Mucosa of gallbladder (tissue), 1 donor: ENCODE measurements at places on chromosomes 5 and 9.

DNA sequence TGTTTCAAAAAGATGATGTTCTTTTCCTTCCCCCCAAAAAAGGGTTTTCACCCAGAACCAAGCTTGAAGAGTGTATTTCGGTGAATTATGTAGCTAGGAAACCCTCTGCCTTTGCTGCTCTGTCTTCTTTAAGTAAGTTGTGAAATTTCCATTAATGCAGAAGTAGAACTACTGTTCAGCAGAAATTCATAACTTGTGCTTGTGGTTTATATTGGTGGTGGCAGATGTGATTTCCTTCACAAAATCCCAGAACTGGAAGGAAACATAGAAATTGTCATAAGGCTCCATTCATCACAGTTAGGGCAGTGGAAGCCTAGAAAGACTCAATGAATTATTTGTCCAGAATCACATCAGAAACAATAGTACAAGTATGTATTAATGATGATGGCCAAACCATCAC, 42.1 kb upstream of the DAB2 start:
- DNase-seq, result no peak

DNA sequence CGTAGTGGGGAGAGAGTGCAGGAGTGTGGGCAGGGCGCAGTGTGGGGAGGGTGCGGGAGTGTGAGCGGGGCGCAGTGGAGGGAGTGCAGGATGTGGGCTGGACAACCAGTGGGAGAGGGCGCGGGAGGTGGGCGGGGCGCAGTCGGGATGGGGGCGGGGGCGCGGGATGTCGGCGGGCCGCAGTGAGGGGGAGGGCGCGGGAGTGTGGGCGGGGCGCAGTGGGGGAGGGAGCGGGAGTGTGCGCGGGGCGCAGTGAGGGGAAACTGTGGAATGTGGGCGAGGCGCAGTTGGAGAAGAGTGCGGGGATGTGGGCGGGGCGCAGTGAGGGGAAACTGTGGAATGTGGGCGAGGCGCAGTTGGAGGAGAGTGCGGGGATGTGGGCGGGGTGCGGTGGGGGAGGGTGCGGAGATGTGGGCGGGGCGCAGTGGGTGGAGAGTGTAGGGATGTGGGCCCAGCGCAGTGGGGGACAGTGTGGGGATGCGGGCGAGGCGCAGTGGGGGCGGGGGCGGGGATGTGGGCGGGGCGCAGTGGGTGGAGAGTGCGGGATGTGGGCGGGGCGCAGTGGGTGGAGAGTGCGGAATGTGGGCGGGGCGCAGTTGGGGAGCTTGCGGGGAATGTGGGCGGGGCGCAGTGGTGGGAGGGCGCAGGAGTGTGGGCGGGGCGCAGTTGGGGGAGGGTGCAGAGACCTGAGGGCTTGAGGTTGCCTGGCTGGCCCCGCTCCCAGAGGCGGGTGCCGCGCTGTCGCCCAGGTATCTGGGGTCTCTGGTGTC, at the start of gene NXNL2:
Gene NXNL2 (plus strand): TSS at position 723 of the 770 bp plus-strand sequence. CDS start 257 bp downstream, outside the sequence.
- peak; percentile 87 for DNase-seq

DNA sequence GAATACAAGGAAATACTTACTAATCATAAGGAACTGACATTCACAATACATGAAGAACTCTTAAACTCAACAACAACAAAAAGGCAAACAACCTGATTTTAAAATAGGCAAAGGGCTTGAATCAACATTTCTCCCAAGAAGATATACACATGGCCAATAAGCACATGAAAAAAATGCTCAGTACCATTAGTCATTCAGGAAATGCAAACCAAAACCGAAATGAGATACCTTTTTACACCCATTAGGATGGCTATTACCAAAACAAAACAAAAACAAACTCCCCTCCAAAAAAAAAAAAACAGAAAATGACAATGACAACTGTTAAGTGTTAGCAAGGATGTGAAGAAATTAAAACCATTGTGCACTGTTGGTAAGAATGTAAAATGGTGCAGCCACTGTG, 104.1 kb upstream of the ZNF462 start:
- no peak for DNase-seq

DNA sequence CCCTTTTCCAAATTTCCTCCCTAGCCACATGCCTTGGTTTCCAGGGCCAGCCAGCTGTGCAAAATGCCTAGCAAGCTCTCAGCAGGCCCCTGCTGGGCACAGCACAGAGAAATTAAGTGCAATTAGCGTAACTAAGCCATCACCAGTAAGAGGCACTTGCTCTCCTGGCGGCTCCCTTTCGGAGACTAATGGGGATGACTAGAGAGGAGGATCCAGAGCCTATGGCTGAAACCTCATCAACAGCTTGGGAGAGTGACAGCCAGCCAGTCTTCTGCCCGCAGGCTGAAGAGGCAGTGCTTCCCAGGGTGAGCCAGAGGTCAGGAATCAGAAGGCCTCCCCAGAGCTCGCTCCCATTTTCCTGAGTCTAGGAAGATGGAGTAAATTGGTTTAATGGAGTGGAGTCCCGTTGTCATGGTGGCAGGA, 108.4 kb downstream of the KCNIP1 start:
- no peak for DNase-seq

DNA sequence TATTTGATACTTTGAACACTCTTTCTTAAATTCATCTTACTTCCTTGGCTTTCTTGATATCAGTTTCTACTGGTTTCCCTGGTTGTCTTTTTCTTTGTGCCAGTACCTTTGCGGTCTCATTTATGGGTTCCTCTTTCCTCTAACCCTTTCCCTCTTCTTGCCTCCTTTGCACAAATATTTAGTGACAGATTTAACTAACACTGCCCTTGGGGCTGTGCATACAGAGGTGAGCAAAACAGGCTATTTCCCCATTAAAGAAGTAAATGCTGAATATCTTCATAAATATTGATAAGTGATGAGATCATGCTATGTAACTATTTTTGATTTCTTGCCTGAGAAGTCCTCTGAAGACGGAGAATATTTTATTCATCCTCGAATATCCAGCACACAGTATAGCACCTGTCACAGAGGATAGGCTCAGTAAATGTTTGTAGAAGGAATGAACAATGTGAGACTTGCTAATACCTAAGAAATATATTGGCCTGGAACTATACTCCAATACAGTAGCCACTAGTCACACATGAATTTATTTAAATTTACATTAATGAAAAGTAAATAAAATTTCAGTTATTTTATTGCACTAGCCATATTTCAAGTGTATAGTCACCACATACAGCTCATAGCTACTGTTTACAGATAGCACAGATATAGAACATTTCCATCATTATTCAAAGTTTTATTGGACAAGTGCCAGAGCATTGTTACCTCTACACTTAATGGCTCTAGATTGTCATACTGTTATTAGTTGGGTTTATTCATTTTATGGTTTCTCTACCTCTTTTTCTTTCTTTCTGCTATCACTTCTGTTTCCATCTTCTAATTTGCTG, 90.4 kb downstream of the RIC1 start:
- DNase-seq, result no peak

DNA sequence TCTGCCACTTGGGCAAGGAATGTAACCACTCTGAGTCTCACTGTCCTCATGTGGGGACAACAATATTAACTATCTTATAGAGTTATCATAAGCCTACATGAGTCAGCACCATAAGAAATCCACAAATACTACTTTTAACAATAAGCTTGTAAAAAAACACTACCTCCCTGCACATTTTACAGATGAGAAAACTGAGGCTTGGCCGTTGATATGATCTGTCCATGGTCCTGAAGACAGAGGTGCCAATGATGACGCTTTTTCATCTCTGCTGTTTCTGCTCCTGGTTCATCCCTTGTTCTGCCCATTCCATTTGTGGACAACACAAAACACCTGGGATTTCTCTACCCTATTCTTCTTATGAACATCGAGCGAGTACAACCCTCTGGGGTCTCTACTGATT, 23.4 kb upstream of the STRBP start:
- no peak for DNase-seq

DNA sequence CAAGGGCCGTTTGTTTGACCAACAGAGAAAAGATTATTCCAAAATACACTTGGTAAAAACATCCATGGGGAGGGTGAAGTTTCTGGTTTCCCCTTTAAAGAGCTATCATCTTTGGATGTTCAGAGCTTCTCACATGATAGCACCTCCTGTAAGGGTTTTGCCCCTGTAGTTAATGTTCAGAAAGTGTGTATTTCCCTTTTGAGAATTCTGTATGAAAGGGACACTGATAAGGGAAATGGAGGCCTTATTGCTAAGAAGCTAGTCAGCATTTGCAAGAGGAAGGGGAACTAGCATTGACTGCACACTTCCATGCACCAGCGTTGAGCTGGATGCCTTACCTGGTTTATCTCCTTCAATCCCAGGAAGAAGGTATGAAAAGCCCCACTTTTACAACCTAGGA, 31.5 kb upstream of the C5orf58 start:
- DNase-seq, result no peak

- DNase-seq, result no peak
These were observed 102.6 kb downstream of the ARHGAP26 start for GRCh38 chr5:142872795-142873194.

DNA sequence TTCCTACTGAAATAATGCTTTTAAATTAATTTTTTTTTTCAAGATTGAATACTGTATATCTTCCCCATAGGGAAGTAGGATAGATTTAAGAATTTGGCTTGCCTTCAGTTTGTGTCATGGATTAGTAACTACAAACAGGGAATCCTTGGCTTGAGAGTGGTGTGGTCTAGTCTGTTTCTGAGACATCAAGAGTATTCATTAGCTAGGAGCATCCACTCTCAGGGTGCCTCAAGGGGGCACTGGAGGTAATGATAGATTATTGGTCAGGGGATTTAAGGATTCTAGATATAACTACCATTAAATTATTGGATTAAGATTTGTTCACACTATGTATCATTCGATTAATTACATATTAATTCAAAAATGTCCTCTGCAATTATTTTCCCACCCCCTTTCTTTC, 91.8 kb upstream of the TXNDC8 start:
- DNase-seq, result no peak

DNA sequence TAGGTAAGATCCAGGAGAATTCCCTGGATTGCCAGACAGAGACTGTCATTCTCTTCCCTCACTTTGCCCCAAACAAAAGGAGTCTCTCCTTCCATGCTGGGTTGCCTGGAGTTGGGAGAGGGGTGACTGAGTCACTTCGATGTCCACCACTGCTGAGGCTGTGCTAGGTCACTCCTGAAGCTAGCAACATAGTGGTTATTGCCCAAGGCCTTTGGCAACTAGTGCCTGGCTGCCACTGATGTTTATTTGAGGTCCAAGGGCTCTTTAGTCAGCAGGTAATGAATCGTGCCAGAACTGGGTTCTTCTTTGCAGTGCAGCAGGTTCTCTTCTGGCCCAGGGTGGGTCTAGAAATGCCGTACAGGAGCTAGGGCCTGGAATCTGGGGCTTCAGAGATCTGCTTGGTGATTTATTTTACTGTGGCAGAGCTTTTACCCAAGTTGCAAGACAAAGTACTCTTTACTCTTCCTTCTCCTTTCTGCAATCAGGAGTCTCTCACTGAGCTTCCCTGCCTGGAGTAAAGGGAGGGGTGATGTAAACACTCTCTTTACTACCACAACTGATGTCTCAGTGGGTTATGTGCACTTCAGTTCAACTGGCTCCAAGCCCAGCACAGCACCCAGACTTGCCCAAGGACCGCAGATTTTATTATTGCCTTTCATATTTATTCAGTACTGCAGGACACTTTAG, 155.7 kb upstream of the SH3GL2 start:
- no peak for DNase-seq

- no peak for DNase-seq
These were observed 14.2 kb downstream of the PRRT1B start for GRCh38 chr9:131559421-131560000.

DNA sequence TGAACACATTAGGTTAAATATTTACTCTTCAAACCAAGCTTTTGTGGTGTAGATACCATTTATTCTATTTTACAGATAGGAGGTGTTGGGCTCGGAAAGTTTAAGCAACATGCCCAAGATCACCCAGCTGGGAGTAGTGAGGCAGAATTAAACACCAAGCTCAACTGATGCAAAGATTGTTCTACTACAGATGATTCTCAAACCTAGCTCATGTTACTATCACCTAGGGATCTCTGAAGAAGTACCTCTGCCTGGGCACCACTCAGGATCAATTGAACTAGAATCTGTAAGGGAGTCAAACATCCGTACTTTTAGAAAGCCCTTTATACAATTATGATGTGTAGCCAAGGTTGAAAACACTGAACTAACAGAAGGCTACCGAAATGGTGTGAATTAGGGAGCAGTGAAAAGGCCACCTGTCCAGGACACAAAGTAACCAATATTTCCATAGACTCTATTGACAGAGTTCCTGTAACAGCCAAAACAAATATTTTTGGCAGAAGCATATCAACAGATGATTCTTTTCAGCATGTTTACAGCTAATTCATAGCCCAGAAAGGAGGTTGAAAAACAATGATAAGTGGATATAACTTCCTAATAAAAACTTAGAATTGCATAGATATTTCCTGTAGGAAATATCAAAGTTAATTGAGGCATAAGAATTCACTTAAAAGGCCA, 158.5 kb upstream of the PTGER4 start:
- no peak for DNase-seq

- DNase-seq, result no peak
These were observed 40.0 kb upstream of the CDH6 start for GRCh38 chr5:31153521-31153920.

GRCh38 chr5:86500947-86501346, 116.8 kb upstream of the COX7C start:
- DNase-seq, result no peak

- DNase-seq, result no peak
These were observed 2.7 kb upstream of the CNOT6 start for GRCh38 chr5:180491496-180491895.

DNA sequence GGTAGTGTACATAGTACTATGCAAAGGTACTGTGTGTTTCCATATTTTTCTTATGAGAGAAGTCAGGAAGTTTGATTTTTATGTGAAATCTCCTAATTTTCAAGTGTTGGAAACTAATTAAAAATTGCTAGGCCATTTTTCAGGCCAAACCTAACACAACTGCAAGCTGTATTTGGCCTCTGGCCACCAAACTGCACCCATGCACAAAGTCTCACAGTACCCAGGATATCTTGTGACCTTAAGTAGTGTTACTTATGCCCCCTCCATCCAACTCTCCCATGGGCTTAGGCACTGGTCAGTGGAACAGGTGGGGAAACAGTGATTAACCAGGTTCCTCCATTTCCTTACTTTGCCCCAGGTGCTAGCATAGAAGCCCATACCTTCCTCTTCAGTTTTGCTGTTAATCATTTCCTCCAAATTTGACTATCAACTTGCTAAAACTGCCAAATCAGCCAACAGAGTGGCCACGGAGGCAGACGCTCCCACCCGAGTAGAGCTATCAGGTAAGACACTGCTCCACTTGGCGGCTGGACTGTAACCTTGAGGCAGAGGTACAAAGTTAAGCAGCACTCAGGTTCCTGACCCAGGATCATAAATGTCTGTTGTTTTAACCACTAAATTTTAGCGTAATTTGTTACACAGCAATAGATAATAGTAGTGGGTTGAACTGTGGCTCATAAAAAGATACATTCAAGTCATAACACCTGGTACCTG, 19.5 kb upstream of the KIF27 start:
- DNase-seq, result no peak

GRCh38 chr9:105967797-105968196, 273.5 kb downstream of the TMEM38B start:
- DNase-seq, result no peak

DNA sequence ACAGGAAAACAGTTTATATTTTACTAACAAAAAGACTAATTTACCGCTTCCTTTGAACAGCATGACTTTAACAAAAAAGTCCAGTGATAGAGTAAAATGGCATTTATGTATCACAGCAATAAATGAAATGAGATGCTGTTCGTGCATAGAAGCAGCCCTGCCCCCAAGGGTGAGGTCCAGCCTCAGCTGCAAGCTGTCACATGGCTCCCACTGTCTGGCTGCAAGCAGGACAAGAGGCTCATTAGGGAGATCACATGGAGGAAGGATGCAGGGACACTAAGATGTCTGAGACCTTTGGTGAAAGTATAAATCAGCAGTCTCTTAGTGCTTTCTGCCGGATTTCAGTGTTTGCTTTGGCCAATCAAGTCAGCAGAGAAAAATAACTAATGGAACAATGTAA, 23.0 kb downstream of the GDNF start:
- DNase-seq, result no peak
